MM.1S (cell line): ENCODE measurements at places on chromosomes 4 and X.

GRCh38 chr4:15779809-15780208, 1.7 kb downstream of the CD38 start:
- no peak overlapping the region for H3K27ac ChIP-seq
- H3K4me3 ChIP-seq, result peak overlapping the region; percentile 75
- H3K36me3 ChIP-seq, result no peaks in the 10 kb centered on the region
- no peak for DNase-seq

DNA sequence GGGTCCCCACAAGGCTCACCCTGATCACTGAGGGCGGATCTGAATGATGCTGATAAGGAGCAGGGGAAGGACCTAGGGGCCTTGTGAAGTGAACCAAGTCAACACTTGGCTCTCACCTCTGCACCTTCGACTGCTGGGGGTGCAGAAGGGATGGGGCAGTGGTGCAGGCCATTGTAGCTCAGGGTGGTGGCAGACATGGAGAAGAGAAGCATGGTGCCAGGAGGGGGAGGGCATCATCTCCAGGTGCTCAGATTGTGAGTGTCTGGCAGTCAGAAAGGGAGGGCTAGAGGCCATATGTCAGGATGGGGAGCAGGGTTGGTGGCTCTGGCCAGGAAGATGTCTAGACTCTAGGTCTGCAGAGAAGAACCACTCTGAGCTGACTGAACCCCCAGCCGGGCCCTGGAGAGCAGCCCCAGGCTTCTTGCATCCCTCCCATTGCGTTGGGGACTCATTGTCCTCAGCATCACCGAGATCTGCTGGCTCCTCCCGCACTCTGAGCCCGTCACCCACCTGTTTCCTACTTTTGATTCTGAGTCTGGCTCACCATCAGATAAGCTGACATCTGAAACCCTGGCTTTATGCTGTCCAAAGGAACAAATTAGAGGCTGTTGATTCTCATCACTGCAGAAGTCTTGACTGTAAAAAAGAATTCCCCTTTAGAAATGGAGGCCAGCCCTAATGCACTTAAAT, 3.8 kb downstream of the APLN start:
- no peak overlapping the region for H3K4me3 ChIP-seq
- no peaks in the 10 kb centered on the region for H3K36me3 ChIP-seq
- H3K27ac ChIP-seq, result no peak overlapping the region
- no peak for DNase-seq

DNA sequence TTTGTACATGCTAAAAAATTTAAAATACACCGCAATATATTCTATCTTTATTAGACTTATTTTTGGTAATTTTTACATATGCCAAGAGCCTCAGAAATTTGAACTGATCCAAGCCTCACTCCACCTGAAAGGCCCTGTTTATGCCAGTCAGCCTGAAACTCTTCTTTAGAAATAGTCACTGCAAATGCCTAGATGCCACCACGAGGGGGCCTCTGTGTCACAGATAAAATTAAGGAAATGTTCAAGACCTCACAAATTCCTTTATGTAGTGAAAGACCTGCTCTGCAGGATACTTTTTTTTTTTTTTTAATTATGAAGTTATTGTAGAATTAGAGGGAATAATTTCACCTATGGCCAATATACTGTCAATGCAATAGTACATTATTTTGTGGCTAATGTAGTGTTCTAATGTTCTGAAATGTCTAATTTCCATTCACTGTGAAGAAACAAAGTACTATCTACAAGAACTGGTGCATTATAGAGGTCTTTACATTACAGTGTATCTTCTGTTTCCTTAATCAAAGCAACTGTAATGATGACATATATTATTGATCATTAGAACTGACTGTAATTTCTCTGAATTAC, 69.8 kb downstream of the DTHD1 start:
- H3K27ac ChIP-seq, result no peak overlapping the region
- no peaks in the 10 kb centered on the region for H3K27me3 ChIP-seq
- H3K4me1 ChIP-seq, result no peaks in the 10 kb centered on the region
- DNase-seq, result peak; percentile 75
- no peaks in the 10 kb centered on the region for H3K36me3 ChIP-seq
- H3K4me3 ChIP-seq, result no peak overlapping the region

DNA sequence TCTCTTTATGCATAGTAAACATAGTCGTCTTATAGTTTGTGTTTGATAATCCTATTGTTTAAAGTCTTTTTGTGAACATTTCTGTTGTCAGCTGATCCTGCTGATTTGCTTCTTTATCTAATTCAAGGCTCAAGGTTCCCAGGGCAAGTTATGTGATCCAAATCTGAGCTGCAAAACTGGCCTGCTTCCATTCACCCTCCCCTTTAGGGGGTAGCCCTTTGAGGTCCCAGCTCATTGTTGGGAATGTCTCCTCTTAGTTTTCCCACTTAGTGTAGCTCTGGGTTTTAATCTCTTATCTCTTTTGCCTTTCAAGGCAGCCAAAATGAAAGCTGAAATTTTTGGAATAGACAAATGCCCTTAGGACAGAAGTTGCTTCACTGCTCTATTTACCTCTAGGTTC, 40.2 kb upstream of the MAGED1 start:
- no peak overlapping the region for H3K27ac ChIP-seq
- H3K27me3 ChIP-seq, result no peaks in the 10 kb centered on the region
- no peak for DNase-seq
- H3K36me3 ChIP-seq, result no peaks in the 10 kb centered on the region
- H3K4me1 ChIP-seq, result peaks cover 15% of the 10 kb centered on the region
- no peak overlapping the region for H3K4me3 ChIP-seq

DNA sequence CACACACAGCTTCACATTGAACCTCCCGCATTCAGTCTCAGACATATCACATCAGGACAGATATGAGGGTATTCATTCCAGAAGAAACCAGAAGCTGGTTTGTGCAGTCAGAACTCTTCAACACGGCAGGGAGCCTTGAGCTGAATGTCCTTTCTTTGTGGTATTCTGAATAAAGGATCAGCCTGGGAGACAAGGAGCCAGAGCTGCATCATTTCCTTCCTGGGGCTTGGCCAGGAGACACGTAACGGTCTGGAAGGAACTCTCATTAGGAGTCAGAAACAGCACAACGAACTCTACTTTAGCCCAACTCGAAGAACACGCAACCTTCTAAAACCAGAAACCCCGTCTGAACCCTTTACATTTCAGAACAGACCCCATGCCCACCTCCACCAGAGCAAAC, 46.4 kb downstream of the KDR start:
- H3K27ac ChIP-seq, result no peak overlapping the region
- H3K4me3 ChIP-seq, result no peak overlapping the region
- H3K27me3 ChIP-seq, result no peaks in the 10 kb centered on the region
- DNase-seq, result no peak

- no peak overlapping the region for H3K4me3 ChIP-seq
- no peaks in the 10 kb centered on the region for H3K4me1 ChIP-seq
- no peaks in the 10 kb centered on the region for H3K36me3 ChIP-seq
Observed at GRCh38 chr4:11821772-11822430, 393.2 kb upstream of the HS3ST1 start.

DNA sequence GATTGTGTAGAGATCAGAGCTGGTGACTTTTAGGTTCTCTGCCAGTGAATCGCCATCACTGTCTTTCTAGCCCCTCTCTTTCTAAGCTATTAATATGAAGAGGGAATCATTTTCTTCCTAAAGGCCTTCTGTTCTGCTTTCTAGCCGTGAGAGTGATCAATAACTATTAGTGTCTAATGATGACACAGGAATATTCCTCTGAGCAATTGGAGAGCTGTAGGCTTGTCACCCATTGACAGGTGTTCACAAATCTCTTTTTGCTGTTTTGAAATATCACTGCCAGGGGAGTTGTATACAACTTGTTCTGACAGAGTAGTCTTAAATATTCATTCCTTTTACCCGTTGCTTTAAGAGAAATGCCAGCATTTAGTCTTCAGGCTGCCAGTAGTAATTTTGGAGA, 13.9 kb downstream of the FHIP1A start:
- no peak overlapping the region for H3K27ac ChIP-seq
- no peak overlapping the region for H3K4me3 ChIP-seq
- no peak for DNase-seq
- H3K27me3 ChIP-seq, result no peaks in the 10 kb centered on the region
- no peaks in the 10 kb centered on the region for H3K36me3 ChIP-seq

DNA sequence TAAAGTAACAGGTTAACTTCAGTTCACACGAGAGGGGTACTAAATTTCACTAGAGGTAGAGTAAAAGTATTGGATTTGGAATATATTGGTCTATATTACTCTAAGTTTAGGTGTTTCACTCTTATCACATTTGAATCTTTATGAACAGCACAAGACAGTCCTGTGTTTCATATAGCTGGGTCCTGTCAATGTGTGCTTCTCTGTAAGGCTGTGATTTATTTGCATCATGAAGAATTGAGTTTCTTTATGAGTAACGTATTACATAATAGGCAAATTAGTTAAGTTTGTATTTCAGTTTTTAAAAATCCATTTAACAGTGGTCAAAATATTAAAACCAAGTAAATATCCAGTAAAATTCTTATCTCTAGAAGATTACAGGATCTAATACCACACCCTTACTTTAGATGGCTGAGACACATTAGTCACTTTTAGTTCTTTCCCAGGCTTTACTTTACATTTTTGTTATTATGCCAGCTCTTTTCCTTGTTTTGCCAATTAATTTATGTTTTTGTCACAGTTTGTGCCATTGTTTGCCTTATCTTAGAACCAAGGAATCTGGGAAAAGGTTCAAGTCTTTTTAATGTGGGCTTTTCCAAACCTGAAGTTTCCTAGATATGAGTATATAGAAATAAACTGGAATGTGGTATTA, 32.1 kb downstream of the NUDT6 start:
- H3K27me3 ChIP-seq, result no peaks in the 10 kb centered on the region
- DNase-seq, result no peak
- no peaks in the 10 kb centered on the region for H3K4me1 ChIP-seq

GRCh38 chrX:8726031-8726652, 5.8 kb downstream of the ANOS1 start:
- H3K27me3 ChIP-seq, result no peaks in the 10 kb centered on the region
- H3K4me1 ChIP-seq, result no peaks in the 10 kb centered on the region
- no peak overlapping the region for H3K4me3 ChIP-seq
- no peak overlapping the region for H3K27ac ChIP-seq
- H3K36me3 ChIP-seq, result no peaks in the 10 kb centered on the region
- no peak for DNase-seq
